ENCODE measurements at places on chromosomes 13 and 19.

DNA sequence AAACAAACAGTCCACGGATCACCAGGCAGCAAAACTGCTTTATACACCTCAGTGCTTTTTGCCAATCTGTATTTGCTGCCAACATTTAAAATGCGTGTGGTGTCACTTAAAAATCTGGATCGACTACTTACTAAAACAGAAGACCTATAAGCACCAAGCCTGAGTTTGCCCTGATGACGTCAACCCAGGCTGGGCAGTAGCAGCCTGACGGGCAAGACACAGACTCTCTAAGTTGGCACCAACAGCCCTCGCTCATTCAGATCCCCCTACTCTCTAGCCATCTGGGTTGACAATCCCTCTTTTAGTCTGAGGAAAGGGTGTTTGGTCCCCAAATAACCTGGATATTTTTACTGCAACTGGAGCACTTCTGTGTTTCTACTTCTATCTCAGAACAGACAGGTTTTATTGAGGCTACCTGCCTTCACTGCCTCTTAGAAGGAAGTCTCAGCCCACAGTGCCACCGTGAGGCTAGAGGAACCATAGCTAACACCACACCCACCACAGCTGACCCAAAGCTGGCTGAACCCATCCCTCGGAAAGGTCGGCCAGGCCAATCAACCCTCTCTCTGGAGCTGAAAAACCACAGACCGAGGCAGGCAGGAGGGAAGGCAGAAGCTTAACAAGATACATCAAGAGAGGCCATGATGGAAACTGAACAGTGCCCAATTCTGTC is 6.9 kb downstream of the SUGP2 start:
- DNase-seq: no peak

- DNase-seq: peak; percentile 50
Observed at GRCh38 chr19:58181902-58182576, 822 bp upstream of the ZNF274 start.

- DNase-seq: no peak
Observed at GRCh38 chr19:39082745-39083598, 1.2 kb upstream of the ACP7 start.

GRCh38 chr13:75432811-75433244 is 49.1 kb downstream of the TBC1D4 start:
- no peak for DNase-seq

- DNase-seq: no peak
Observed at GRCh38 chr13:105597573-105597972, 937.9 kb downstream of the EFNB2 start.

DNA sequence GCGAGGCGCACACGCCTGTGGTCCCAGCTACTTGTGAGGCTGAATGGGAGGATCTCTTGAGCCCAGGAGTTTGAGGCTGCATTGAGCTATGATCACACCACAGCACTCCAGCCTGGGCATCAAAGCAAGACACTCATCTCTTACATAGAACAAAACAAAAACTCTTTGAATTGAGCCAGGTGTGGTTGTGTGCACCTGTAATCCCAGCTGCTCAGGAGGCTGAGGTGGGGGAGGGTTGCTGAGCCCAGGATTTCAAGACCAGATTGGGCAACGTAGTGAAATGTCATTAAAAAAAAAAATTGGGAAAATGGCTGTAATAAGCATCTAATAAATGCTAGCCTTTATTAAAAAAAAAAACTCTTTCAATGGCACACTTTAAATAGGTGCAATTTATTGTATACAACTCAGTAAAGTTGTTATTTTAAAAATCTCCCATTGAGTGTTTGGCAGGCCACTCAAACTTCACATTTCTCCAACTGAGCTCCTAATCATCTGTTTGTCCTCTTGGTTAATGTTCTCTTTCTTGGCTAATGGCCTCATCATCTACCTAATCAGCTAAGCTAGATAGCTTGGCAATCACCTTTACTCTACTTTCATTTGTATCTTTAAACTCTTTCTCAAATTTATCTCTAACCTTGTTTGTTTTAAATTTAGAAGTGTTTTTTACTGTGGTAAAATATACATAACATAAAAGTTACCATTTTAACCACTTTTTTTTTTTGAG is 28.1 kb upstream of the HMGB1 start:
- no peak for DNase-seq

DNA sequence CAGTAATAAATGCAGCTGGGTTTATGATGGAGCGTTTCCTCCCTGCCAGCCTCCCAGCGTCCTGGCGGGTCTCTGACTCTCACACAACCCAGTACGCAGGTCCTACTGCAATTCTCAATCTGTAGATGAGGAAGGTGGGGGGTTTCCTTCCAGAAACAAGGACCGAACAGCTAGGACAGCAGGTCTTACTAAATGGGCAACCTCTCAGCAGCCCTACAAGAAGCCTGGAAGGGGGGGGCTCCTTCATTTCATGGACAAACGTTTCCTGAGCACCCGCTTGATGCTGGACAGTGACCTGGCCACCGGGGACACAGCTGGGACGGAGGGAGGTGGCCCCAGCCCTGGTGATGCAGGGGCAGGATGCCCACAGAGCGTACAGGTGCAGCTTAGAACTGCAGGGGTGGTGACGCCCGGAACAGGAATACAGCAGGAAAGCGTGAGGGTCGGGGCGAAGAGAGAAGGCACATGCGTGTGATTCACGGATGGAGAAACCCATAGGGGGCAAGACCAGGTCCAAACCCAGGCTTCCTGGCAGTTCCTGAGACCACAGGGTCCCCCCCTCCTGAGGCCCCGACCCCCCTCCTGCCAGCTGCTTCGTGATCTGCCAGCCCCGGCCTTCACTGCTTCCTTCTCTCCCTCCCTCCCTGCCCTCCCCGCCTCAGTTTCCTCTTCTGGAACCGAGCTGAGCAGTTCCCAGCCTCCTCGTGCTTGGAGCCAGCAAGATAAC is 732 bp upstream of the C2CD4C start:
- no peak for DNase-seq

DNA sequence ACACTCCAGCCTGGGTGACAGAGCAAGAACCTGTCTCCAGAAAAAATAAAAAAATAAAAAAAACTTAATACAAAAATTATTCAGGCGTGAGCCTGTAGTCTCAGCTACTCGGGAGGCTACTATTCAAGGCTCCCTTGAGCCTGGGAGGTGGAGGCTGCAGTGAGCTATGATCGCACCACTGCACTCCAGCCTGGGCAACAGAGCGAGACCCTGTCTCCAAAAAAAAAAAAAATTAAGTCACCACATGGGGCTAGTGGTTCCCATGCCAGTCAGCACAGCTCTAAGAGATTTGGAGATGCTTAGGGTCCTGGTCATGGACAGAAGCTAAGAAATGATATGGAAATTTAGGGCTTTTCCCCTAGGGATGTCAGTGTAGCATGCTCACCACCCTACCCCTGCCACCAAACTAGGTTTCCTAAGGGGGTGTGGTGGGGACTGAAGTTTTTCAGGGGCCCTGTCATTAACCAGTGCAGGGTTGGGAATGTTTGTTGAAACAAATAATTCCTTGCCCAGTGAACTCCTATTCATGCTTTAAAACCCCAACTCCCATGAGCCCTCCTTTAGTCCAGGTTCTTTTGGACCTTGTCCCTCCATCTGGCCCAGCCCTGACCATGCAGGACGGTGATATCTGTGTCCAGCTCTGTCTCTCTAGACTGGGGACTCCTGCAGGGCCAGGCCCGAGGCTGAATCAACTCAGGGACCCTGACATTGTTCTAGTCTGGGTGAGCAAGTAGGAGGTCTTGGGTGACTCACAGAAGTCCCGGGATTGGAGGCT is 1.8 kb downstream of the FCHO1 start:
- DNase-seq: no peak

- no peak for DNase-seq
Observed at GRCh38 chr19:2758601-2759313, 18.9 kb upstream of the SLC39A3 start.

DNA sequence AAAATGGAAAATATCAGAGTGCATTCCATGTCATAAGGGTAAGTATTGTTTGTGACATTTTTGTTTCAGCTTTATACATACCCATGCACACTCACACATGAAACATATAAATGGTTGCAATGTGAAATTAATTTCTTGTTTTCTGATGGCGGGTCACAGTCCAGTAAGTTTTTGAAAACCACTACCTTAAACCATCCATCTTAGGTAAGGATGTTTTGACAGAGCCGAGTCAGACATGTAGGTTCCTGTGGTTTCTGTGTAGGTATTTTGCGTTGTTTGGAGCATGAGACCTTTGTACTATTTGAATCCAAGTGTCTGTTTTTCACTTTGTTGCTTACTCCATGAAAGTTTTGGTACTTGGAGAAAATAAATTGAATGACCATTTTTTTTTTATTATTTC is 121.7 kb downstream of the B3GLCT start:
- no peak for DNase-seq

DNA sequence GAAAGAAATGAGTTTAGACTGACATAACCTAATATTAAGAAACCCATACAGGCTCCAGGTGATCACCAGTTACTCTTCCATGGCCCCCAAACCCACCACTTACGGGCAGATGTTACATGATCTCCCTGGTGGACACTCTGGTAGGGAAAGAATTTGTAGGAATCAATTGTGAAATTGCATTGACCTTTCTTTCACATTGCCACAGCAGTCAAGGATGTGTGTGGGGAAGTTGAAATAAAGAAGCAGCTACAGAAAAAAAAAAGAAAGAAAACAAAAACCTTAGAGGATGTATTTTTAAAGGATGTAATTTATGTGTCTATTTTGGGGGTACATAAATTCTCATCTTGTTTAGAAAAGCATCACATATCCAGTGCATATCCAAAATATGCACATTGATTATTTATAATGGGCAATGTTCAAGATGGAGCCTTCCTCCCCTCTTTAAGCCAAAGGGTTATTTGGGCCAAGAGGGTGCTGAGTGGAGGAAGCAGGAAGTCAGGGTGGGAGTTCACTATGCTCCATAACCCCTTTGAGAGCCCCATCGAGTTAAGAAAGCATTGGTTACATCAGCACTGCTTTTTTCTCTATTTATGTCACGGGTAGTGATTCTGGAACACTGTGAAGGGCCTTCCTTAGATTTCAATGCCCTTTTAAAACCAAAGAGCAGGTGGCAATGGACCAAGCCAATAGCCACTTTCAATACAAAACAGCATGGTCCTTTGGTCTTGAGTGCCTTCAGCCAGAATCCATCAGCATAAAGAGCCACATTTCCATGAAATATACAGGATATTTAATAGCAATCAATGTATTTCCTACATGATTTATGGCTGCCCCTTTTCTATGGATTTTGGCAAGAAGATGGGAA is 169.6 kb downstream of the LACC1 start:
- DNase-seq: no peak

GRCh38 chr19:35596366-35596999 is 10.5 kb downstream of the PMIS2 start:
- no peak for DNase-seq

- no peak for DNase-seq
Observed at GRCh38 chr13:79379274-79379673, 26.8 kb downstream of the RBM26 start.

GRCh38 chr13:73162912-73163911 is 104.4 kb downstream of the KLF5 start:
- DNase-seq: no peak

Data from activated gamma-delta T cell treated with Interleukin-2 at 50 U/mL for 16 hours (primary cell).